ENCODE measurements at places on chromosomes 5 and 9.

DNA sequence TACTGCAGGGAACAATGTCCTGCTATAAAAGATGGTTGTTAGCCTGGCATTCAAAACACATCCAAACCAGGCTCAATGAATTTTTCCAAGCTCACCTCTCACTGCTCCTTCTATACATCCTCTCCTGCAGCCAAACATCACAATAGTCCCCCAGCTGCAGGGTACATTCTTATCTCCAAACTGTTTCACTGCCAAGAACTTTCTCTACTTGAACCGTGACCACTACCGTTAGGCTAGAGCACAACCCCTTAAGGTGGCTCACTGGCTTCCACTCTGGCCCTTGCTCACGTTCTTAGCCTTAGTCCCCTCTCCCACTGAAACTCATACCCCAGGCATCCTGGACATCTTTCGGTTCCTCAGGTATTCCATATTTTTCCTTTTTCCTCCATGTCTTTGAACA, 29.0 kb upstream of the ANXA6 start:
- no peak for DNase-seq

DNA sequence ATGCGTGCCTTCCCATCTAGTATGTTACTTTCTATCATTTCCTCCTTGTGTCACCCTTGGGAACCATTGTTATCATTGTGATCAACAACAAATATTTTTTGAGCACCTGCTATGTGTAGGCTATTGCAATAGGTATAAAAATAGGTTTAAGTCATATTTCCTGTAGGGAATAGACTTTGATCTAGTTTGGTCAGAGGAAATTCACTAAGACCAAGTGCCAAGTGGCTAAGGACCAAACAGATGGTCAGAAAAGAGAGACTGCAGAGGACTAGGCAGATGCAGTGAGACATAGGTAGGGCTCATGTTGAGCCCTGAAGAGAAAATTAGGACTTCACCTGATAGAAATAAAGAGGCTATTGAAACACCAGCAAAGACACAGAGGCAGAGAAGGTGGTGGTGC, 430.0 kb upstream of the ADAMTSL1 start:
- no peak for DNase-seq

- DNase-seq: no peak
These were observed 16.9 kb upstream of the NANS start for GRCh38 chr9:98039607-98040017.

DNA sequence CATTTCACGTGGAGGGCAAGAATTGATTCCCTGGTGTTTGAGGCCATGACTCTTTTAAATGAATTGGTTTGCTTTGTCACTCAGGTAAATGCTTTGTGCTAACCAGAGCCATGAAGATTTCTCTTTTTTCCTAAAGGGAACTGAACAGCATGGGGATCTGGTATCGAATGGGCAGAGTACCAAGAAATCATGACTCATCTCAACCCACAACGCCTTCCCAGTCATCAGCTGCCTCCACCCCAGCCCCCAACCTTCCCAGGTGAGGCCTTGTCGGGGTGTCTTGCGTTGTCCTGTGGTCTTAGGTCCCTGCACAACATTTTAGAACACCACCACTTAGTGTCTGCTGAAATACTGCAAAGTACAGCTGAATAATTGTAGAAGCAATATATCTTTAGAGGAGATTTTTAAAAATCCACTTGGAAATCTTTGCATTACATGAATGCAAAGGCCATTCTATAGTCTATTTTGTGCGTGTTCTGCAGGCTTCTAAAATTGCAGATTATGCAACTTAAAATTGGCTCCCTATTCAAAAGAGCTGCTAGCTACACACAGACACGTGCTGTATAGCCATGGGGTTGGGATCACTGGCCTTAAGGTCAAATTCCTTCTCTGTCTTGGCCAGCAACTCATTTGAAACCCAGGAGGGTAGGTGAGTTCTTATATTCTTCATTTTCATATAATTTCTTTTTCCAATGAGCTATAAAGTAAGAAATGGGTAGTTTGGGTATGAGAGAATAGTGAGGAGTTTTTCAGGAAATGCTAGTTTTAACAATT, 69.0 kb downstream of the MVB12B start:
- peak; percentile 29 for DNase-seq

DNA sequence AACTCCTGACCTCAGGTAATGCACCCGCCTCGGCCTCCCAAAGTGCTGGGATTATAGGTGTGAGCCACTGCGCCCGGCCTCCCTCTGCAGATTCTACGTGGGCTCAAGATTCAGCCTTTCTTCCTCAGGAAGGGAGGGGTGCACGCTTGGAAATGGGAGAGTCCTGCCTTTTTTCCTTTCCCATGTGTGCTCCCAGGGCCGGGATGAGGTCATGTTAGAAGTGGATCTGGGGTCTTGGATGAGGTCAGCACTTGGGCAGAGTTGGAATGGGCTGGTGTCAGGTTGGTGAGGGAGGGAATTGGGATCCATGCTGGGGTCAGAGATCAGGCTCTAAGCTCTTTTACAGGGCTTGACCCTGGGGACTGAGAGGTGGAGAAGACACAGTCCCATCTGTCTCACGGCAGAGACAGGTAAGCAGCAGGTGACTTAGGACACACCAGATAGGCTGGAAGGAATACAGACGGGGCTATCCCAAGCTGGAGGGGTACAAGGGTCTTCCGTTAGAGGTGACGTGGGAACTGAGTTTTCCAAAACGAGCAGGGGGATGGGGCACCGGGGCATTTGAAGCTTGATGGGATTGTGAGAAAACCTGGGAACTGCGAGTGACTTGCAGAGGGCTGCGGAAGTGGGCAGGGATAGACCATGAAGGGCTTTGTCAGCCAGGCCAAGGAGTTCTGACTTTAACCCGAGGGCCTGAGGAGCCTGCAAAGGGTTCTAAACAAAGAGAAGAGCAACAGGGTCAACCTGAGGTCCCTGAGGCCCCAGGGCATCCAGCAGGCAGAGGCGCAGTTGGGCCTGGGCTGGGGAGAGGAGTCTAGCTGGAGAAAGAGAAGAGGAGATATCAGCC, 1.8 kb upstream of the AQP7 start:
- no peak for DNase-seq

DNA sequence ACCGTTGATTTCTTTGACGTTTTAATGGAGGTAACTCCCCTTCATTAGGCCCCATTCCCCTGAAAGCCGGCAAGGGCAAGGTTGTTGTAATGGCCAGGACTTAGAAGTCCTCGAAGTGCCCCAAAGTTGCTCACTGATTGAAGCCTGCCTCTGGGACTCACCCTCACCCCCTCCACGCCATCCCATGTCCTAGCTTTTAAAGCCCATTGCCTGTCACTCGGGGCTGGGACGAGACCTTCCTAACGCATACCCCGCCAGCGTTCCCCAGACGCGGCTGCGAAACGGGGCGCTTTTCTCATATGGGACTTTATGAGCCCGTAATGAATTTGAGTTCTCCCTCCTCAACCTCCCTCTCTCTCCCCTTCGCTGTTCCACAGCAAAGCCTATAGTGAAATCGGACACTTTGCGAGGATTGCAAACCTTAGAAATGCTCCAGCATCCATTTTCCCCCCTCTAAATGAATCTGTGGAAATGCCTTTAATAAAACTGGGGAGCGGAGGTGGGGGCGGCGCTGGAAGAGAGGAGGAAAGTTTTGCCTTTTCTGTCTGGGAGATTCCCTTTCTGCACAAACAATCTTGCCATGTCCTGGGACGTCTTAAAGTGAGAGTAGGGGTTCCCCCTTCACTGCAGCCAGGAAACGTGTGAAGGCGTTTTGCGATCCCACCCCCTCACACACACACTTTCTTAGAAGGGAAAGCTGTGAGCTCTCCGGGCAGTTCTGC, 1.5 kb downstream of the PAPPA start:
- peak; percentile 77 for DNase-seq

- no peak for DNase-seq
These were observed at the start of gene SPINK6 for GRCh38 chr5:148202531-148203203. SPINK6 (plus strand) TSS chr5:148203042; CDS start chr5:148203097, 55 bp downstream.

DNA sequence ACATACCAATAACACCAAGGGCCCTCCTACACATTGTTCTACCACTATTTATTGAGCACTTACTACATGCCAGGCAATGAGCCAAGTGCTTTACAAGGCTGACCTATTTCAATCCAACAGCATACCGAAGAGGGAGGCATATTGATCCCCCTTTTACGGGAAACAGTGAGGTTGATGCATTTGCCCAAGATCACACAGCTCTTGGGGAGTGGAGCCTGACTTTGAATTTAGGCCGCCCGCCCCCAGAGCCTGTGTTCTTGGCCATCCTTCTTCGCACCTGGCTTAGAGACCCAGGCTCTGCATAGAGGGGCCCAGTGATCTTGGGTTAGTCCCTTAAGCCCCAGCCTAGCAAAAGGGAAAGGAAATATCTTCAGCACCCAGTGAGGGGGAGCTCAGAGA, 158.1 kb upstream of the IER5L start:
- peak; percentile 68 for DNase-seq

DNA sequence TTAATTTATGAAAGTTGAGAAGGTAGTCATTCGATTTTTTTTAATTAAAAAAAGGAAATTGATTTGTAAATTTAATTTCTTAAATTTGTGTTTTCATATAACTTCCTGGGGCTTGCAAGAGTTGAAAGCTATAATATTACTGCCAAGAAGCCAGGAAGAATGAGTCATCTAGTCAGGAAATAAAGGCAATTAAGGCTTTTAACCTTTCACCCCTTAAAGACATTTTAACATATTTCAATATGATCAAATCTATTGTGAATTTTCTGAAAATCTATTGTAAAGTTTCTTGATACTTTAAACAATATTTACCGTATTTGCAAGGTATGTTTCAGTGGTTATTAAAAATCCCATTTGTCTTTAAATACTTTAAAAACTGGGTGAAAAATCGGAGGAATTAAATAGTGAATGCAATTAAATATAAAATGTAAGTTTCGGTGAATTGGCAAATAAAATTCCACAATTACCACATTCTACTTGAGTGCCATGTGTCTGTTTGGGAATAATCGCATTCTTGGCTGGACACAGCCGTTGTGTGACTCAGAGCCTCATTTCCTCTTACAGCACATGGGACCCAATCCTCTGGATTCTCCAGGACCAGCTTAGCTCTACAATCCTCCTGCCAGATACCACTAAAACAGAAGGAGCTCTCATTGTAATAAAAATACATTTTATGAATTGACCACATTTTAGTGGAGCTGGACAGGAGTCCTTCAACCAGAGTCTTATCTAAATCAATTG, 310.7 kb downstream of the HCN1 start:
- peak; percentile 7 for DNase-seq

DNA sequence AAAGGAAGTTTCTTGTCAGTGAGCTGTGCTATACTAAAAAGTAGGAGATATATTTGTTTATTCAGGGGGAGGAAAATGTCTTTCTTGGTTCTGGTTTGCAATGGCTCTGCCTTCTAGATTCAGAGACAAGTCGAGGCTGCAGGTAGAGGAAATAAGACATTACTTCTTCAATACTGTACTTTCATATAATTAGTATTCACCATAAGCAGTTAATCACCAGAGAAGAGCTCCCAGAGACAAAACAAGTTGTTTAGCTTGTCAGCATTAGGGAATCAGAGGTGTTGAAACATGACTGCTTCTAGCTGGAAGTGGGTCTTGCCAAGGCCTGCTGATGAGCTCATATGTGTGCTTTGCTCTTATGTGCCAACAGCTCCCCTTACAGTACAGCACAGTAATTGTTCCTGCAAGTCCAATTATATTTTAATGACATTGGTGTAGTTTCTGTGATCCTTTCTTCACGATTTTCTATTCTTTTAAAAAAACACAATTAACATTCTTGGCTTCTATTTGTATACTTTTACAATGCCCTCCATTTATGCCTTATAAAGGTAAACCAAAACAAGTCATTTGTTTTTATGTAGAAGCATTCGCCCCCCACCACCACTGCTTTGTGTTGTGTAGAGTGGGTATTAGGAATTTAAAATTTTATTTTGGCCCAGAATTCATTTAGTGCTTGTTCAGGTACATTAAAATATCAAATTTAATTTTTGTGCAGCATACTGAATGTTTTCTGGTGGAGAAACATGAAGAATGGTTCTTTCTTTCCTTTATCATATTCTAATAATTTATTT, 112.2 kb downstream of the RPS23 start:
- peak; percentile 91 for DNase-seq

DNA sequence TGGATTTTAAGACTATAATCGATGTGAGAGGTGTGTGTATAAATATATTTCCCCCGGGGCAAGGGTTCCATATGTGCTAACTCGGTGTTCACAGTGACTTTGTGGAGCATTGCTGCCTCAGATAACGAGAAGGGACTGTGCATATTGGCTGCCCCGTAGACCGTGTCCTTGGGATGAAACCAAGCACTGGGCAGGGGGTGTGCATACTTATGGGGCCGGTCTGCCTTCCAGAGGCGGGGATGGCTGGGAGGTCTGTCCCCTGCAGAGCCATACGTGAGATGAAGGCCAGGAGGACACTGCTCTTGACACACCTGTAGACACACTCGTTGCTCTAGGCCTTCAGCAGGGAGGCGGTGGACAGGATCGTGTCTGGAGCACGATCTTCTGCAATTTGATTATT, 56.0 kb upstream of the ZNF354A start:
- DNase-seq: no peak

GRCh38 chr9:123927625-123928532, 2.0 kb downstream of the DENND1A start:
- peak; percentile 52 for DNase-seq

- DNase-seq: peak; percentile 64
These were observed 3.7 kb downstream of the GALNT12 start for GRCh38 chr9:98811051-98811650.

DNA sequence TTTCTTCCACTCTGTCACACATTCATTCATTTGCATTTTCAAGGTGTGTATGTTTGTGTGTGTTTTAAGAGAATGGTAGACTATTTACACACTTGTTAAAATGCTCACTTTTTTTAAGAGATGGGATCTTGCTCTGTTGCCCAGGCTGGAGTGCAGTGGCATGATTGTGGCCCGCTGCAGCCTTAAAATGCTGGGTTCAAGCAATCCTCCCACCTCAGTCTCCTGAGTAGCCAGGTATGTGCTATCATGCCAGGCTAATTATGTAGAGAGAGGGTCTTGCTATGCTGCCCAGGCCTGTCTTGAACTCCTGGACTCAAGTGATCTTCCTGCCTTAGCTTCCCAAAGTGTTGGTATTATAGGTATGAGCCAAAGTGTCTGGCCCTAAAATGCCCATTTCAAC, 173.5 kb downstream of the PDE4D start:
- no peak for DNase-seq

DNA sequence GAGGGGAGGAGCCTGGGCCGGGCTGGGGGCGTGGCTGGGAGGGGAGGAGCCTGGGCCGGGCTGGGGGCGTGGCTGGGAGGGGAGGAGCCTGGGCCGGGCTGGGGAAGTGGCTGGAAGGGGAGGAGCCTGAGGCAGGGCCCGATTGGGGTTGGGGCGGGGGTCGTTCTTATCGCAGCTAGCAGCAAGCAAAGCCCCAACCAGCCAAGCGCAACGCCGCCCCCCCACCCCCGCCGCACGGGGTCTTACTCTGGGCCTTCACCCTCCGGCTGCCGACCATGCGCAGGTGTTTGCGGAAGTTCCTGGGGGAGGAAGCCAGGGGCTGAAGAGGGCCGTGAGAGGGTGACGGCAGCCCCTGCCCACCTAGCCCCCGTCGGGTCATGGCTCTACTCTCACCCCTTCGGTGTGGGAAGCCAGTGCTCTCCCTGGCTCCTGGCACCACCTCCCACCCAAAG, 5.0 kb downstream of the NSMF start:
- DNase-seq: no peak

GRCh38 chr9:130382636-130383349, 62.0 kb upstream of the ASS1 start:
- no peak for DNase-seq

Measured in fibroblast of skin of scalp (primary cell).